Hindlimb muscle (tissue), 1 donor: ENCODE measurements at places on chromosomes 12 and 14. TPM values are rescaled to one million over a fixed set of nuclear protein-coding genes. Genes with fewer than 3 reads are reported as not detected.

The KRT74 gene
- polyA plus RNA-seq, result not detected

The ITGB7 gene
- 0.76 TPM for polyA plus RNA-seq

The RTRAF gene
- 210 TPM for polyA plus RNA-seq

GRCh38 chr12:33116284-33116683 lies 219.7 kb upstream of the PKP2 start:
- DNase-seq, result no peak

DNA sequence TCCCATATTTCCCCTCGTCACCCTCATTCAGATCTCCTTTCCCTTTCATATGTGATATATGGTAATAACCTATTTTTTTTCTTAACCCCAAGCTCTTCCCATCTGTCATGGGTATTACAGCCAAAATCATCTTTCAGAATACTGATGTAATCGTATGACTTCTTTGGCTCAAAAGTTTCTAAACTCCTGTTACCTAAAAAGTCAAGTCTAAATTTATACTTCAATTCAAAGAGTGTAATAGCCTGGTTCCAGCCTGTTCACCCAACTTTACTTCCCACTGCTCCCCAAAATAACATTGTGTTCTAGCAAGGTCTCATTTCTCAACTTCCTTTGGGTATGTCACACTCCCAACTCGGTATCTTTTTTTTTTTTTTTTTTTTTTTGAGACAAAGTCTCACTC lies 48.5 kb downstream of the TBK1 start:
- DNase-seq, result no peak

- DNase-seq, result peak; percentile 77
Measured at GRCh38 chr12:124863416-124864325, at the start of gene SCARB1. Gene SCARB1 (minus strand): TSS chr12:124863864. CDS start chr12:124863720, 144 bp downstream.

GRCh38 chr12:116382686-116383530 lies 105.4 kb upstream of the MED13L start:
- DNase-seq, result peak; percentile 91

GRCh38 chr12:64918344-64918743 lies 93.9 kb downstream of the TBC1D30 start:
- peak; percentile 31 for DNase-seq

- no peak for DNase-seq
Measured at GRCh38 chr12:25556153-25556552, 3.1 kb upstream of the LMNTD1 start.

DNA sequence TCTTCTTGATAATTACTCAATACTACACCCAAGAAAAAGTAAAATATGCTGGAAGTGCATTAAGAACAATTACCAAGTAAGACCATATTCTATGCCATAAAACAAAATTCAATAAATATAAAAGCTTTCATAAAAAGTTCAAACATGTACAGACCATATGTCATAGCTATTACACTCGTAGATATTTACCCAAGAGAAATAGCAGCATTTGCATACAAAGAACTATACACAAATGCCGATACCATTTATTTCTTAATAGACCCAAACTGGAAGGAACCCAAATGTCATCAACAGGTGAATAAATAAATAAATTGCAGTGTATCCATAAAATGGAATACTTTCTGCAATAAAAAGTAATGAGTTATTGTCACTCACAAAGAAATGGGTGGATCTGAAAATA lies 78.3 kb upstream of the SLC16A7 start:
- DNase-seq, result no peak

- DNase-seq, result no peak
Measured at GRCh38 chr14:96146131-96146771, 58.4 kb upstream of the BDKRB2 start.

DNA sequence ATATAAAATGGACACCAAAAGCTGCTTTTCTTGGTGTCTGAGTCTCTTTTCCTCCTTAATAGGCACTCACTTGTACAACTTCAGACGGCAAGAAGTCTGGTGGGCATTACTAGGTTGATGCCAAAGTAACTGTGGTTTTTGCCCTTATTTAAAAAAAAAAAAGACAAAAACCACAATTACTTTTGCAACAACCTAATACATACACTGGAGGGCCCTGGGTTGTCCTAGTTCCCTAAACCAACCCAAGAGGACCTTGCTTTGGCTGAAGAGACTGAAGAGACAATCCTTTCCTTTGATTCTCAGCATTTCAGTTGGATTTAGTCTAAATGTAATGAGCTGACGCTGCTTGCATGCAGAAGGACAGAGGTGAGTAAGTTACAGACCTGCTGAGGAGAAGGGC lies 16.2 kb upstream of the PLEKHG3 start:
- DNase-seq, result no peak

DNA sequence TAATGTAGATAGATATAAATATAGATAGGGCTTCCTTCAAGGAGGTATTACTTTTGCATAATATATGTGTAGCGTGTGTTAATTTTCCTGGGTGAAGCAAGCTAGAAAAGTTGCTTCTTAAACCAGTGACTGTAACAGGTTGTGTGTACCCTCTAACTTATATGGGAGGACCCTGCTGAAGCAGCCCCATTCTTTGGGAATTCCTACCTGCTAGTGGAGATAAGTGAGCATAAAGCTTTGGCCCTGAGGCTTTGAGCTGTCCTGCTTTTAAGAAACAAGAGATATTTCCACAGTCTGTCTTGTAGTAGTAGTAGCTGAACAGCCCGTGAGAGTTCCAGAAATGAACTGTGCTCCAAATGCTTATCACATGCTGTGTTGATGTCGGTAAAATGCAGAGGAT lies 8.6 kb downstream of the RMST start:
- no peak for DNase-seq

DNA sequence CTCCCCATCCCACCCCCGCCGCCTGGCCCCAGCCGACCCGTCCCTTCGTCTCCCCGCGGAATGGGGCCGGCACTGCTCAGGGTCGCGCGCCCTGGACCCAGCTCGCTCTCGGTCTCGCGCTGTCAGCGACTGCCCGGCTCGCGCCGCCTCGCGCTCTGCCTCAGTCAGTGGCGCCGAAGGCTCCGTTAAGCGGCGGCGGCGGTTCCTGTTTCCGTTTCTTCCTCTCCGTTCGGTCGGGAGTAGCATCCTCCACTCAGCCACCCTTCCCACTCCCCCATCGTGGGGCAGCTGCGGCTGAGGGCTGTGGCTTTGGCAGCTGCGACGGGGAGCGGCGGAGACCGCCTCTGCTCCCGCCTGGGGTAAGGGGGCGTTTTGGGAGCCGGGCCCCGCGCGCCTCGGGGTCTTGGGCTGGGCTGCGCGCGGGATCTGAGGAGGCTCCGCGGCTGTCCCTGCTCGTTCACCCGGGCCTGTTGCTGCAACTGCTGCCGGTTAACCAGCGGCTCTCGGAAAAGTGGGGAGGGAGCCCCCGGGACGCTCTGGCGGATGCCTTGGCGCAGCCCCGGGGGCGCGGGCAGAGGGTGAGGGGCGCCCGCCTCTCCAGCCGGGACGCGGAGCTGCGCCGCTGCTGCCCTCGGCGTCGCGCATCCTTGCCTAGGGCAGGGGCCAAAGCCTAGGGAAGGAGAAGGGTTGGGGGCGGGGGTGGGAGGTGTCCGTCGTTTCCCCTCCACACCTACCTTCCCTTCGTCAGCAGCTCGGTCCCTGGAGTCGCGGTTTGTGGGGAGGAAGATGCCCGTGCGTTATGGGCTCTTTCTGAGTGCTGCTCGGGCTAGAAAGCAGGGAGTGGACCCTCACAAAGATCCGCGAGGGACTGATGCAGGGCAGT lies 567 bp downstream of the FUT8 start:
- DNase-seq, result peak; percentile 76

- DNase-seq, result no peak
Measured at GRCh38 chr14:83171761-83172160, 1638.1 kb upstream of the SEL1L start.

GRCh38 chr12:49907352-49907751 lies 3.7 kb upstream of the FAIM2 start:
- no peak for DNase-seq

GRCh38 chr12:121590476-121591143 lies 9.8 kb upstream of the KDM2B start:
- no peak for DNase-seq
